CD4-positive, alpha-beta T cell treated with Interleukin-4 for 4 hours (primary cell): ENCODE measurements at places on chromosomes 5 and 9.

DNA sequence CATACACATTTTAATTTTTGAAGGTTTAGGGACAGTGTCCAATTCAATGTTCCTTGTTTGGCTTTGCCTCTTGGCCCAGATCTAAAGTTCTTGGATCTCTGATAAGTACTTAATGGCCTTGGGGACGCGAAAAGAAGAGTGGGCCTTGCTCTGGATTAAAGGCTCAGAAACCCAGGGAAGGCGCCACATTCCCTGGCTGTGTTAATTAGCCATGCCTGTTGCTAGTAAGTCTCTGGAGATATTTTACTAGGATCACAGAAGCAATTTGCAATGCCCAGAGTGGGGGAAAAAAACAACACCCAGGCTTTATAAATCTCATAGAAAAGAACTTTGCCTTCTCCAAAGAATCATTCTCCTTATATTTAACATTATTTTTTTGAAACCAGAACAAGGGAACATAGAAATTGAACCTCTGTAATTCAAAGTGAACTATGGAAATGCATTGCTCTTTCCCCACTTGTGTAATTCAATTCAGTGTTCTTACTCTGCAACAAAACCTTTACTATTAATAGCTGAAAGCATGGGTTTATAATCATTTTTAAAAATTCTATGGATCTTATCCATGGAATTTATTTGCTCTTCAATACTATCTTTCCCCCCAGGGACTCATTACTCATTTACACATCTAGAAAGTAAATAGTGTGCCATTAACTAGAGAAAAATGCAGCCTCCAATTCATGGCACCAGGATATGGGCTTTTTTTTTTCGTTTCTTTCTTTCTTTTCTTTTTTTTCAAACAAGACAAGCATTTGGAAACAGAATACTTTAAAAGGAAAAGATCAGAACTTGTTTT, 172.2 kb upstream of the ANKRD55 start:
- no peak for DNase-seq

- no peak for DNase-seq
These were observed 73.7 kb downstream of the SHB start for GRCh38 chr9:37995348-37995737.

DNA sequence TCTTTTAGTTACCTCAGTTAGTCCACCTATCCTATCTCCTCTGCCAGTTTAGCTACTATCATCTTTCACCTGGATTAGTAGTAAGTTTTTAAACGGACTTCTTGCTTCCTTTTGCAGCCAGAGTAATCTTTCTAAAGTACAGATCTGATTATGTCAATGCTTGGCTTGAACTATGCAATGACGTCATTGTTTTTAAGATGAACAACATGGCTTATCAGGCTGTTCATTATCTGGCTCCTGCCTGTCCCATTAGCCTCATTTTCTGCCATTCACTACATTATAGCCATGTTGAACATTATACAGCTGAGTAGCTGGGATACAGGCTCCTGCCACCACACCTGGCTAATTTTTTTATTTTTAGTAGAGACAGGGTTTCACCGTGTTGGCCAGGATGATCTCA, 98.7 kb downstream of the RANBP17 start:
- no peak for DNase-seq

GRCh38 chr9:121183666-121184423, 17.8 kb downstream of the RAB14 start:
- no peak for DNase-seq

DNA sequence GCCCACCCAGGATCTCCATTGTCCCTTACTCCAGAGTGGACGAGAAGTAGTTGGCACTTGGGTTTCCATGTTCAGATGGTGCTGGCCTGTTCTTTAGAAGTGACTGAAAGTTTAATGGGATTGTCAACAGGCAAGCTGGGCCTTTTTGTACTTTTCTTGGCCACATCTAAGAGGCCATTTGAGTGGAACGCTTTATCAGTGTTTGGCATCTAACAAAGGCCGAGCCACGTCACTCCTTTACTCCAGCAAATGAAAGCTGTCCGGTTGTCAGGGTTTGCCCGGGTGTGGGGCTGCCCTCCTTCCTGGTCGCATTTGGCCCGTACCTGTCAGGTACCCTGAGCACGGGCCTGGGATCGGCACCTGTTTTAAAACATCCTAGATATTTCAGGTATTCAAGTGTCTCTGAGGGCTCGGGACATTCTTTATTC, 71.5 kb downstream of the RCL1 start:
- no peak for DNase-seq

DNA sequence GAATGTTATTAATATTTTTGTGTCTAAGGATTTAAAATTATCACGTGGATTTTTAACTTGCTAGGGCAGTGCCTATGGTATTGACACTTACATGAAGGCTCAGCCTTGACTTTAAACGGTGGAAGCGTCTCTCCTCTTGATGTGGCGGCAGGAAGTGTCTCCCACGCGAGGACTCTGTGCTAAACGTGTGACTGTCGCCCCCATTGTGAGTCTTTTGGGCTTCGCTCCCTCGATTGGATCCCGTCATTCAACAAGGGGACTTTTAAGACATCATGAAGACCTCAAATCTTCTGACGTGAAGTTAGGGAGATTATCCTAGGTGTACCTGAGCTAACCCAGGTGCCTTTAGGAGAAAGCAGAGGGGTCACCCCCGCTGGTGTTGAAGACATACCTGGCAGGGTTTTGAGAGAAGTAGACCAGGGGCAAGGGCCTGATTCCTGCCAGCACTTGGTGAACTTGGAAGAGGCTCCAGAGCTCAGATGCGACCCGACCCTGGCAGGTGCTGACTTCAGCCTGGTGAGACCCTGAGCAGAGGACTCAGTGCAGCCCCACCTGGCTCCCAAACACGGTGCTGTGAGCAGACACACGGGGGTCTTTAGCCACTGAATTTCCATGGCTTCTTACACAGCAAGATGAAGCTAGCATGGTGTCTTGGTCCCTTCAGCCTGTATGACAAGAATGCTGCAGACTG, 55.7 kb upstream of the IRX4 start:
- DNase-seq, result no peak

DNA sequence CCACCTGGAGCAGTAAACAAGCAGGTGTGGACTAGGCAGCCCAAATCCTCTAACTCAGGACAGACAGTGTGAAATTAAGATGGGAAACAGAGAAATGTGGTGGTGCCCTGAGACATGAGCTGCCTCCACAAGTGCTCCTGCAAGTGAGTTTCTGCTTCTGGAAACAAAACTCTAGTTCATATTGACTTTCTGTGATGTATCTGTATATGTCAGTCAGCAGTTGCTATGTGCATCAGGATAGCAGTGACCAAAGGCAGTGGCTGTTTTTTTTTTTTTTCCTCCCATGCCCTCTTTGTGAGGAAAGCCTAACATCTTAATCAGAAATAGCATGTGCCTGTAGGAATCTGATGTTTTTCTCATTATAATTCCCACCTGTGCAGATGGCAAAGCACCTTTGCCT, 318.4 kb upstream of the SEMA6A start:
- DNase-seq, result no peak

DNA sequence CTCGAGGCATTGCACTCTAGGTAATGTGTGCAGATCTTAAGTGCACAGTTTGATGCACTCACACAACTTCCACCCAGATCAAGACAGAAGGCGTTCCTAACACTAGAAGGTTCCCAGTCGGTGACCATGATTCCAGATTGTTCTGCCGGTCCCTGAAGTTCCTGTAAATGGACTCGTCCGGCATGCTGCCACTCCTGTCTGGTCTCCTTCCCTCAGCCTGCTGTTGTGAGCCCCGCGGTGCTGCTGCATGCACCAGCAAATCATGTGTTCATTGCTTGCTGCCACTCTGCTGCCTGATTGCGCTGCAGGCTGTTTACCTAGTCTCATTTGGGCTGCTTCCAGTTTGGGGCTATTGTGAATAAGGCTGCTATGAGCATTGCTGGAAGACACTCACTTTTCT, 11.5 kb downstream of the STKLD1 start:
- no peak for DNase-seq

GRCh38 chr9:131885144-131885609, 145.3 kb upstream of the RAPGEF1 start:
- no peak for DNase-seq

GRCh38 chr5:96209829-96210228, 223.2 kb downstream of the PCSK1 start:
- DNase-seq, result no peak

- DNase-seq, result no peak
These were observed 55.3 kb downstream of the ZNF366 start for GRCh38 chr5:72451741-72452505.

GRCh38 chr9:1722404-1722803, 292.7 kb upstream of the SMARCA2 start:
- DNase-seq, result no peak

DNA sequence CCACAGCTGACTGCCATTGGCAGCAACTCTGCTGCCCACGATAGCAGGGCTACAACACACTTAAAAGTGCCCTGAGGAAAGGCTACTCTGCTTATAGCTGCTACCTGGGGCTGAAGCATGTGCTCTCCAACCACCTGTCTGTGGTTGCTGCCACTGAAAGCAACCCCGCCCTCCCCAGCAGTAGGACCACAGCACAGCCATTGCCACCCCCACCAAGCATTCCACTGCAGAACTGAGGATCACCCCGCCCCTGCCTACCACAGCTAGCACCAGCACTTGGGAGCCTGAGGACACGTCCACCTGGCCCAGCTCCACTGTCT, 85.8 kb downstream of the LPAR1 start:
- DNase-seq, result no peak

GRCh38 chr5:66633754-66634153, 37.6 kb downstream of the MAST4 start:
- no peak for DNase-seq

DNA sequence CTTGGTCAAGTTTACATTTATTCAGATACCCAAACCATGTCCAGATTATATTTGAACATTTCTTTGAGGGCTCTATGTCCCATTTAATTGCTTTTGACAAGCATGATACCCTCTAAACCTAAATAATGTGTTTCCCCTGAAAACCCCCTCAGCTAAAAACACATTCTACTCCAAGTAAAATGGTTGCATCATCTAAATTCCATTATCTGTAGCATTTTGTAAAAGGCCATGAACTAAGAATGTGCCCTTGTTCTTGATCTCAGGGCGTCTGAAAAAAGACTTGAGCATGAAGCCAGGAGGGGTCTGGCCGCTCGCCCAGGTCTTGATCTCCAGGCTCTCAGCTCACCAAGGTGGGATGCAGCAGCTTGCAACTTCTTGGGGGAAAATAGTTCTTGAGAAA, 53.5 kb upstream of the ERCC6L2 start:
- no peak for DNase-seq

DNA sequence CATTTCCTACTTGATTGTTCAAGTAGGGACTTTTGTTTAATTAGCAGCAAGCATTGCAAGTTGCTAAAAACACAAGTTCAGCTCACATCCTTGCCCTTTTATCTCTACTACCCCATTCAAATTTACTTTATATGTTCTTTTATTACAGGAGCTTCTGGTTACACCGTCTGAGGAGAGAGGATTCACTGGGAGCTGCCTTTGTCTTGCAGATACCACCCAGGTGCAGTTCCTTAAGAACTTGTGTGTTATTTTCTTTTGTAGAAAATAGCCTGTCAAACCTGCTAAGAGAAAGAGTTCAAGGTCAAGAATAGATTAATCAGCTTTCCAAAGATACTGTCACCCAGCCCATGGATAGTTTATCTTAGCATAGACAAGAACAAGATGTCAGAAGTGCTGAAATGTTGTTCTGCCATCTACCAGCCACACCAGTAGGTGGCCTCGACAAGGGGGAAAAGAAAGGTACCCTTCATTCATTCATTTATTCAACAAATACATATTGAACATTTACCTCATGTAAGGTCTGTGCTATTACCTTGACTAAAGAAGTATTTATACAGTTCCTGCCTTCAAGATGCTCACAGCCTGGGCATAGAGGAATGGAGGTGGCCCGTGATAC, 750.3 kb downstream of the MAT2B start:
- DNase-seq, result no peak
